ENCODE measurements at places on chromosomes 11 and 22.

DNA sequence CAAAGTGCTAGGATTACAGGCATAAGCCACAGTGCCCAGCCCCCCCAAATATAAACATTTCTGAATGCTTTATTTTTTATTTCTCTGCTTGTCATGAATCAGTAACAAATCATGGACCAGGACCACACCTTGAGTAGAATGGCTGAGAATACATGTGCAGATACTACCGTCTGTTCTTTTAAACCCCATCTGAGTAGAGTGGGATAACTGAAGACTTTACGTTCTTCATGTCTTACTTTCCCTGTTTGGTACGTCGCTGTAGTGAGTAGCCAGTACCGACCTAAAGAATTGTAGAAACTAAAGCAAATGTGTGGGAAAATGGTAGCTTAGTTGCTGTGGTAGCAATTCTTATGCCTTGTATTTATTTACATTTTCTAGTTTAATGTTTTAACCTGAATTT lies 29.9 kb downstream of the MED17 start:
- no peak for DNase-seq

GRCh38 chr11:87306262-87306851 lies 268.6 kb downstream of the TMEM135 start:
- DNase-seq = no peak

- DNase-seq = no peak
Measured at GRCh38 chr11:22192289-22192641, 620 bp upstream of the ANO5 start.

DNA sequence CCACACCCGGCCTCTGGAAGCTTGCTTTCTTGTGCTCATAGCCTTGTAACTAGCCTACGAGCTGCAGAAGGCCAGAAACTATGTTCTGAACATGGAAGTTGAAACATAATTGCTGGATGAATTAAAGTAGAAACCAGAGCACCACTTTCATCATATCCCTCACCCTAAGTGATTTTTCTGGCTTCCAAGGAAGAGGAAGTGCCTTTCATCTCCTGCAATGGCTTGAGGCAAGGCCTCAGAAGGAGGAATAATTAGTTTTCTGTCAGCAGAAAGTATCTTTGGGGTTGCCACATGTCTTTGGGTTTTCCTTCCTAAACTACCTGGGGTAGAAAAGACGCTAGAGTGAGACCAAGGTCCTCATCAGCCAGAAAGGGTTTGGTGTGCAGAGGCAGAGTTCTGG lies 14.5 kb downstream of the RPL27A start:
- DNase-seq = no peak

DNA sequence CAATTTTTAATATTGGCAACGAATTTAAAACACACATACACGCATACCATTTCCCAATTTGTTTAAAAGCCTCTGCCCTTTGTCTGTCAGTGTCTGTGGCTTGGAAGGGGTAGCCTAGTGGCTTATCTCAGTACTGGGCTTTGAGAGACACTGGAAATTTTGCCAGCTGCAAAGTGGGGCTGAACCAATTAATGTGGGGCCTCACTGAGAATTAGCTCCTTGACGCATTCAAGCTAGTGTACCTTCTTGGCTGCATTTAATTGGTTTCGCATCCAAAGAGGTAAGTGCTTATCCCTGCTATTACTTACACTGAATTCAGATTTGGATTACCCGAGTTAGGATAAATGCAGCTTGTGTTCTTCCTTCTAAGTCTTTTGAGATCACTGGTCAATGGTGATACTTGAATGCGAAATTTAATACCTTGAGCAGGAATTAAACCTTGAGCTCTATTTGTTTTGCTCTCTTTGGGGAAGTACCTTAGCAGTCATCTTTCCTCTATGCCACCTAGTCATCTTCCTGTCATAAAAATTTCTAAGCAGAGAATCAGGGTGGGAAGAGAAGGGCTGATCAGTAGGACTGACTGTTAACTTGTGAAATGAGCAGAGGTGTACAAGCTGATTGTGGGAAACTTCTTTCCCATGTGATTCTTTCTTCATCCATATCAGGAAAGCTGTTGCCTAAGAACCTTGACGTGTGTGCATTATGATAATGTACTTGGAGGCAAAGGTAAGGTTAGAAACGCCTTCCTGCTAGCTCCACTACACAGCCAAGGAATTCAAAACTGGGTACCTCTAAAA lies 187.7 kb upstream of the E2F8 start:
- no peak for DNase-seq

DNA sequence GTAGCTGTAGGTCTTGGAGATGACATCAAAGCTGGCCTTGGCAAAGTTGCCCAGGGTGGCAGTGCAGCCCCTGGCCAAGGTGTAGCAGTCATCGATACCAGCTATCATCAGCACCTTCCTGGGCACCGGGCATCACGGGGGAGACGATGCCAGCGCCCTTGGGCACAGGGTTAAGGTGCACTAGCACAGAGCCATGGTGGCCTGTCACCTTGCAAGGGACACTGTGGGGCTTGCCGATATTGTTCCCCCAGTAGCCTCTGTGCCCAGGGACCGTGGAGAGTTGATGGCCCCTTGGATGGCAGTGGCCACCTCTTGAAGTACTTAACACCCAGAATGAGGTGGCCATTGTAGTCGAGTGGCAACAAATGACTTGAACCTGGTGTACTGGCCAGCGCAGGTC lies 44.4 kb upstream of the FTH1 start:
- no peak for DNase-seq

Measured in fibroblast of skin of back (primary cell).